ENCODE measurements at places on chromosomes 3 and 15.

DNA sequence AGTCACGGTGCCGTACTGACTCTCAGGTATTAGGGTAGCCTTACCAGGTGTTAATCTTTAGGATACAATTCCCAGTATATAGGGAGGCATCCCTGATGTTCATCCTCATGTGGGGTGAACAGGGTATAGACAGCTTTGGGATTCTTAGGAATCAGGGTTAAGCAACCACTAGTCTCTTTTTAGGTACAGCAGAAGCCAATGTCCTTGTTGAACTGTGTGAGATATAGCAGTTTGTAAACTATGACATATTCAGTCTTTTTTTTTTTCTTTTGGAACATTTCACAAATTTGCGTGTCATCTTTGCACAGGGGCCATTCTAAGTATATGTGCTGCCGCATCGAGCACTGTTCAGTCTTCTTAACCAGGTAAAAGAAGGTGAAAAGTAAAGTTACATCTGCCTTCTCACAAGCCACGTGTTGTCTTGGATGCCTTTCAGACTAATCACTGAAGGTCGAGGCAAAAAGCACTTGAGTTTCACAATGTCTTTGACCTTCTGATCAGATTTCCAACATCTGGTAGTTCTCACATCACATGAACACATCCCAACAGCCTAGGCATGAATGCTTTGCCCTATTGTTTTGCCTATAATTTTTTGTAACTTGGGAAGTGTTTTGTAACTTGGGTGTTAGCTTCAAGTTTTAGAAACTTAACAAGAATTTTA is 17.2 kb downstream of the TSEN2 start:
- no peaks in the 10 kb centered on the region for H3K27me3 ChIP-seq
- H3K4me1 ChIP-seq = no peaks in the 10 kb centered on the region
- H3K27ac ChIP-seq = no peak overlapping the region
- no peak overlapping the region for H3K4me3 ChIP-seq

DNA sequence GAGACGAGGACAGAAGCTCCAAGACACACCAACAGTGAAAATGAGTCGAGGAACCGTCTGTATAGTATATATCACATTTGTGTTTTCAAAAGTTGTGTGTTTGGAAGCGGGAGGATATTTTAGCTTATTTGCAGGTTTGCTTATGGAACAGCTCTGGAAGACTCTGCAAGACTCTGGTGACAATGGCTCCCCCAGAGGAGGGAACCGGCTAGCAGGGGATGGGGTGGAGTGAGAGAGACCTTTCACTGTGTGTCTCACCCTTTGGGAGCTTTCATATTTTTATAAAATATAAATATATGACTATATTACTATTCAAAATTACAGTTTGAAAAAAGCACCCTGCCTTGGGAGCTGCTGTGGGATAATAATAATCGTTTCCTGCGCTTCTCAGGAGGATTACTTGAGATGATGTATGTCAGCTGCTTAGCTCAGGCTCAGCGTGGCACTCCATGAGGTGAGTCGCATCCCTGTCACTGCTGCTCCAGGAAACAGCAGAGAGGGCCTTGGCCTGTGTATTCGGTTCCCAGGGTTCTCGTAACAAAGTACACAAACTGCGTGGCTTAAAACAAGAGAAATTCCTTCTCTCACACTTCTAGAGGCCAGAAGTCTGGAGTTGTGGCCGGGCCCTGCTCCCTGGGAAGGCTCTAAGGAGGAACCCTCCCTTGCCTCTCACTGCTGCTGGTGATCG is 183.9 kb downstream of the FAM43A start:
- H3K27me3 ChIP-seq = peaks cover 22% of the 10 kb centered on the region
- no peaks in the 10 kb centered on the region for H3K4me1 ChIP-seq
- no peak for ATAC-seq
- H3K27ac ChIP-seq = no peak overlapping the region
- no peaks in the 10 kb centered on the region for H3K36me3 ChIP-seq

GRCh38 chr15:86558252-86558651 is 478.6 kb downstream of the AGBL1 start:
- ATAC-seq = no peak
- H3K27me3 ChIP-seq = no peaks in the 10 kb centered on the region
- H3K4me1 ChIP-seq = no peaks in the 10 kb centered on the region
- H3K36me3 ChIP-seq = no peaks in the 10 kb centered on the region
- H3K27ac ChIP-seq = no peak overlapping the region

- H3K27me3 ChIP-seq = no peaks in the 10 kb centered on the region
- no peak for ATAC-seq
- H3K36me3 ChIP-seq = peaks cover 2% of the 10 kb centered on the region
Measured at GRCh38 chr3:196700801-196701200, 11.2 kb downstream of the CEP19 start.

- H3K36me3 ChIP-seq = peaks cover 77% of the 10 kb centered on the region
- peak overlapping the region; percentile 44 for H3K27ac ChIP-seq
- ATAC-seq = peak; percentile 83
- H3K4me3 ChIP-seq = no peak overlapping the region
Measured at GRCh38 chr3:119395923-119396358, 67.5 kb downstream of the TMEM39A start.

DNA sequence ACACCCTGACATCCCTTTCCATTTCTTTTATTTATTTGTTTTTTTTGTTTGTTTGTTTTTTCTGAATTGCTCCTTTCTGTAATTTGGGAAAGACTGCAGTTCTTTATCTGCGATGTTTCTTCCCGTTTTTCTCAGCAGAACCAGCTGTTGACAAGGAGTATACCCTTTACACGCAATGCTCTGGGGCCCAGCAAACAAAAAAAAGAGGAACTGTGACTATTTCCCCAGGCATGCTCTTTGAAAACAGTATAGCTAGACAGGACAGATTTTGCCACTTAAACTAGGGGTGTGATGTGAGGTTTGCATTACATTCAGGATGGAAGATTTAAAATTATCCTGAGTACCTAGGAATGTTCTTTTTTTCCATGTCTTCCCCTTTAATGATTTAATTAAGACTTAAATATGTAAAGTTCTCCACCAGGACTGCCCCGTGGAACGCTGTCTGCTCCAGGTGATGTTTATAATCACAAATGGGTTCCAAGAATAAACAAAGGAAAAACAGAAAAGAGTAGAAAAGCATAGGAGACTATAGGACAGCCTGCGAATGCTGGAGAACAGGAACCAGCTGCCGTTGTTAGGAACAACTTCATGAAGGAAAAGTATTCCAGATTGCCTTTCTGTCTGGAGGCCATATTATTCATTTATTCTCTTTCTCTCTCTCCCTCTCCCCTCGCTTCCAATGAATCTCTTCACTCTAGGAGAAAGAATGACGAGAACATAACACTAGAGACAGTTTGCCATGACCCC is 43.3 kb downstream of the TGFBR2 start:
- peak overlapping the region; percentile 84 for H3K4me3 ChIP-seq
- ATAC-seq = no peak
- peaks cover 59% of the 10 kb centered on the region for H3K4me1 ChIP-seq
- H3K27ac ChIP-seq = peak overlapping the region; percentile 79
- no peaks in the 10 kb centered on the region for H3K27me3 ChIP-seq
- peaks cover 100% of the 10 kb centered on the region for H3K36me3 ChIP-seq

DNA sequence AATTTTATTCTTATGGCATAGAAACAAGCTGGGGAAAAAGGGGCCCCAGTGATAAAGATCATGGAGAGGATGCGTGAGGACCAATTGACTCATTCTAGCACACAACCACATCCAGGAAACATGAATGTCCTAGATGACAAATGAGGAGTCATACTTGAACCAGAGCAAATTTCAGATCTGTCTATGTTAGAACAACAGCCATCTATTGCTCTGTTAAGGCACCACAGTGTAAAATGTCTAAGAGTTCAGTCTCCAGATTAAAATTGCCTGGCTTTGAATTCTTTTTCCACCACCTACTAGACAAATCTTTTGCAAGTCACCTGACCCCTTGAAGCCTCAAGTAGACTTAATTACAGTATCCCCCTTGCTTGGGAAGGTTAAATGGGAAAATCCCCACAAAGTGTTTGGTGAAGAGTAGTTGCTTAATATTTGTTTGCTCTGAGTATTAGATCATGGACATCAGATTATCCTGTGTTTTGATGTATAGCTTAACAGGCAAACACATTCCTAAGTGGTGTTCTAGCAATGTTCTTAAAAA is 258.7 kb upstream of the TGFBR2 start:
- peak; percentile 98 for ATAC-seq
- peak overlapping the region; percentile 84 for H3K27ac ChIP-seq
- H3K4me3 ChIP-seq = peak overlapping the region; percentile 59
- peaks cover 8% of the 10 kb centered on the region for H3K27me3 ChIP-seq
- no peaks in the 10 kb centered on the region for H3K36me3 ChIP-seq

DNA sequence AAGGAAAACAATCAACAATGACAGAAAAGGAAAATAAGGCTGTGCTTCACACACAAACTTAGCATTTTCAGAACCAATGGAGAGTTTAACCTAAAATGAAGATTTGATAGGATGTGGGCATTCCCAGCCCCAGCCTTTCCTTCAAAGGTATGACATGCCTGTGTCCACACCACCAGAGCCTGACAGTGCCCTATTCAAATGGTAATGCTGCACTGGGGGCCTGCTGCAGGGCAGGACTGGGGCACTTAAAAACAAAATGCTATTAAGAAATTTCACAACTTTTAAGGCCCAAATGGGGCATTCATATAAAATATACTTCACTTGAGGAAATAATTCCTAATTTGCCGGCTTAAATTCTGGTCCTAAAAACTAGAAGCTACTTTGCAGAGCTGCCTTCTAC is 30.9 kb upstream of the TKT start:
- no peaks in the 10 kb centered on the region for H3K4me1 ChIP-seq
- H3K4me3 ChIP-seq = no peak overlapping the region

DNA sequence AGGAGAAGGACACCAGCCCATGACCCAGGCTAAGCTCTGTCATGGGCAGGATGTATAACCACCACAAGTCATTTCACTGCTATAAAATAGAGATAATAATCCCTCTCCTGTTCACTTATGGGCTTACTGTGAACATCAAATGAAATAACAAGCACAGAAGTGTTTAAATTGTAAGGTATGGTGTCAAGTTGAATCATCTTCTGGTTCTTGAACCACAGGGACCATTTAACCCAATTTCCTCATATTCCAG is 44.3 kb upstream of the TLE3 start:
- H3K4me3 ChIP-seq = peak overlapping the region; percentile 74
- no peak for ATAC-seq
- H3K36me3 ChIP-seq = no peaks in the 10 kb centered on the region
- H3K27me3 ChIP-seq = peaks cover 12% of the 10 kb centered on the region
- peak overlapping the region; percentile 83 for H3K27ac ChIP-seq

DNA sequence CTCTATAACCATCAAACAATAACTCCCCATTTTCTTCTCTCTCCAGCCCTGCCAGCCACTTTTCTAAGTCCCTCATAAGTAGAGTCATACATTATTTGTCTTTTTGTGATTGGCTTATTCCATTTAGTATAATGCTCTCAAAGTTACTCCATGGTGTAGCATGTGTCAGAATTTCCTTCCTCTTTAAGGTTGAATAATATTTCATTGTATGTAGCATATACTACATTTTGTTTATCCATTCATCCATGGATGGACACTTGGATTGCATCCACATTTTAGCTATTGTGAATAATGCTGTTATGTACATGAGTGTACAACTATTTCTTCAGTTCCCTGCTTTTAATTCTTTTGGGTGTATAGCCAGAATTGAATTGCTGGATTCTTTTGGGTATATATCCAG is 138.4 kb downstream of the ATG7 start:
- no peaks in the 10 kb centered on the region for H3K4me1 ChIP-seq
- H3K27me3 ChIP-seq = no peaks in the 10 kb centered on the region
- peaks cover 37% of the 10 kb centered on the region for H3K36me3 ChIP-seq
- H3K27ac ChIP-seq = no peak overlapping the region
- no peak overlapping the region for H3K4me3 ChIP-seq
- ATAC-seq = no peak

DNA sequence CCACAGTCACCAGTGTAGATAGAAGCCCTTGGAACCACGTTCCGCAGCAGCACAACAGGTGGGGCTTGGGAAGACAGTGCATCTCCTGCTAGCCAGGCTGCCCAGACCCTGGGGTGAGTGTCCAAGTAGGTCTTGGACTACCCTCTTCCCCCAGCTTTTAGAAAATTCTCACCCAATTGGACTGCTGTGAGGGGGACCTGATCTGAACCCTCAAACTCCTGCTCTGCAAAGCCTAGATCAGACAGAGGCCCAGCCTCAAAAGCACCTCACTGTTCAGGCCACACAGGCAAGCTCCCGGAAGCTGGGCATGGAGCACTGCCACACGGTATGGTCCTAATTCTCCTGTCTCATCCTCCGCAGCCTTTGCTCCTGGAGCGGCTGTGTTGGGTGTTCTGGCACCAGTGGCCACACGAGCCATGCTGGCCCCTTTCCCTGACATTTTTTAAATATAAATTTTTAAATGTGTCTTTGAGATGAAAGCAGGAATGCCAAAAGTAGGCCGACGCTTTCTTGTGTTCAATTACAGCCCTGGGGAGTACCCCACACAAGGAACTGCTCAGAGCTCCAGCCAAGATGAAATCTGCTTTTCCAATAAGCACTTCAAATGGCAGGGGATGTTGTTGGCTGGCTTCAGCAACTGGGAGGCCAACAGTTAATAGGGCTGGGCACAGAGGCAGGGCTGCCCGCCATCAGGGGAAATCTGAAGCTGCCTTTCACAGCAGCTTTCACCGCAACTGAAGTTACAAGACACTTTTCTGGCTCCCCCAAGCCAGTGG is 40.9 kb downstream of the CPN2 start:
- peaks cover 21% of the 10 kb centered on the region for H3K4me1 ChIP-seq
- H3K27me3 ChIP-seq = peaks cover 4% of the 10 kb centered on the region
- ATAC-seq = no peak
- no peak overlapping the region for H3K27ac ChIP-seq

- peaks cover 4% of the 10 kb centered on the region for H3K27me3 ChIP-seq
- H3K4me3 ChIP-seq = no peak overlapping the region
- no peaks in the 10 kb centered on the region for H3K36me3 ChIP-seq
- no peaks in the 10 kb centered on the region for H3K4me1 ChIP-seq
- ATAC-seq = no peak
Measured at GRCh38 chr3:140499114-140499757, 178.6 kb upstream of the TRIM42 start.

DNA sequence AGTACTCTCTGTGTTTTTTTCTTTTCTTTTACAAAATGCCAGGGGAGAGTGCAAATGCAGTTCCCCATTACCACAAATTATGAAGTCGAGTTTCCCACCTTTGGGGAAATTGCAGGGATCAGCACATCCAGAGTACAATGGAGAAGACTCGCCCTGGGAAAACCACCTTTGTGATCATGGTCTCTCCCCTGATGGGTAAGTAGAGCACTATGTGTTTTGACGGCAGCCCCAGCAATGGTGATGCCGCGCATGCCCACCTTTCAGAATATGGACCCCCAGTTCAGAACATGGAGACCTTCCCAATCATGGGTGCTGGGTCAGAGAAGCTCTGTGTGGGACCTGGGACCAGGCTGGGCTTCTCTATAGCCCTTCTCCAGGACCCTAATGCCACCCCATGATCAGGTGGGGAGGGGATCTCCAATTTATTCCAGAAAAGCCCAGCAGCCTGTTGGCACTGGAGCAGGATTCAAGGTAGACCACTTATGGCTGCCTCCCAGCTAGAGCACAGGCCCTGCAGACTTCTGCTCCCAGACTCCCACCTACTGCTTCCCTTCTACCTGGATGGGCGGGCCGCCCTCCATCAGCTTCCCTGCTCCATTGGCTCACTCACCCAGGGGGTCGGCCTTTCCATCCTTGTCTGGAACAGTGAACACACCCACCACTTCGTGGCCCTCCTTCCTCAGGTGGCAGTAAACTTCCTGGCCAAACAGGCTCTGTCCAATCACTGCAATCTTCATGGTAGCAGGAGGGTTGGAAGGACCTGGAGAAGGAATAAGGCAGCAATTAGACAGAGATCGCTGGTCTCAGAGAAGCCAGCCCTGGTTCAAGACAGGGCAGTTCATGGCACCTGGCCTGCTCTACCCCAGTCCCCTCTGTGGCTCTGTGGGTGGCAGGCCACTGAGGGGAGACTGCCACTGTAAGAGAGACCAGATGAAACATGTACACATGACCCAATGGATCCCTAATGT is 19.9 kb downstream of the ALDH1L1 start:
- no peaks in the 10 kb centered on the region for H3K4me1 ChIP-seq
- H3K36me3 ChIP-seq = no peaks in the 10 kb centered on the region
- no peak overlapping the region for H3K27ac ChIP-seq
- no peak for ATAC-seq
- H3K27me3 ChIP-seq = peaks cover 11% of the 10 kb centered on the region
- no peak overlapping the region for H3K4me3 ChIP-seq
